Right kidney (tissue), 9 donors: ENCODE measurements at places on chromosomes 1 and 21.
A peak's percentile ranks its signal among the peaks of the same experiment; 100 is the strongest.

GRCh38 chr1:117702654-117703053 lies 96.8 kb downstream of the TENT5C start:
- no peak for DNase-seq

GRCh38 chr1:22691031-22691753 lies 19.4 kb upstream of the EPHB2 start:
- no peak for DNase-seq

DNA sequence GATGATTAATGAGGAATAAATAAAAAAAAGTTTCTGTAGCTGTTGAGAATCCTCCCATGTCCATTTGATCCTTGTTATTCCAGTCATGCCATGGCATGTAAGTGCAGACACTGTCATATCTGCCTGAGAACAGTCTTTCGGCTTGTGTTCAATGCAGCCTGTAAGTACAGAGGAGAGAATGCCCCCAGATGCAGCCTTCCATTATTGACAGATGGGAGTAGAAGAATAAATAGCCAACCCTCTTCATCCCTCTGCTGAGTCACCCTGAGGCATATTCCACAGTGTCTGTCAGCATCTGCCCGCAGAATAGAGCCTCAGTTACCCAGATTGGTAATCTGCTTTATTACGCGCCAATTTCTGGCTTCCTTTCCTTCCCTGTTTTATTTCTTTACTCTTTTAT lies 139.4 kb downstream of the LRRC7 start:
- no peak for DNase-seq

DNA sequence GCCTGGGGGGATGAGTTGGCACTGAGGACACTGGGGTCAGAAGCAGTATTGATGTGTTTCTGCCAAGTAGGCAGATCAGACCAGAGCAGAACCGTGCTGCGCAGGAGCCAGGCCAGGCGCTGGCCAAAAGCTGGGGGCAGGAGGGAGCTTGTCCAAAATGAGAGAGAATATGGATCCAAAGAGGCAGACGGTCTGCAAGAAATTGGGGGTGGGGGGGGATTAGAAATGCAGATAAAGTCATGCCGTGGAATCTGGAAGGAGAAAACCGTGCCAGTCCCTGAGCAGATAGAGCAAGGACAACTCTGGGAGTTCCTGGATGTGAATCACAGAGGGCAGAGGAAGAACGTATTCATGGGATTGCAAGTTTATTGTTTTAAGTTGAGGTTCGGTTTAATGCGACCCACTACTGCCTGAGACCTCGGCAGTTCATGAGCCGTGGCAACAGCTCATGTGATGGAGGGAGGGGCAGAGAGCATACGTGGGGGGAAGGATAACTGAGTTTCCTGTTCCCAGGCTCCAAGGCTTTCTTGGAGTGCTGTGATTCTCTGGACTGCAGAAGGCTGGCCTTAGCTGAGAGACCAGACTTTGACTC lies 224.0 kb downstream of the FGGY start:
- DNase-seq = peak; percentile 51

- no peak for DNase-seq
These were observed 115.7 kb upstream of the HIVEP3 start for GRCh38 chr1:42034426-42034825.

- no peak for DNase-seq
These were observed 72.7 kb downstream of the WDR4 start for GRCh38 chr21:42806509-42807140.

GRCh38 chr1:219798283-219799030 lies 129.9 kb downstream of the SLC30A10 start:
- DNase-seq = no peak

DNA sequence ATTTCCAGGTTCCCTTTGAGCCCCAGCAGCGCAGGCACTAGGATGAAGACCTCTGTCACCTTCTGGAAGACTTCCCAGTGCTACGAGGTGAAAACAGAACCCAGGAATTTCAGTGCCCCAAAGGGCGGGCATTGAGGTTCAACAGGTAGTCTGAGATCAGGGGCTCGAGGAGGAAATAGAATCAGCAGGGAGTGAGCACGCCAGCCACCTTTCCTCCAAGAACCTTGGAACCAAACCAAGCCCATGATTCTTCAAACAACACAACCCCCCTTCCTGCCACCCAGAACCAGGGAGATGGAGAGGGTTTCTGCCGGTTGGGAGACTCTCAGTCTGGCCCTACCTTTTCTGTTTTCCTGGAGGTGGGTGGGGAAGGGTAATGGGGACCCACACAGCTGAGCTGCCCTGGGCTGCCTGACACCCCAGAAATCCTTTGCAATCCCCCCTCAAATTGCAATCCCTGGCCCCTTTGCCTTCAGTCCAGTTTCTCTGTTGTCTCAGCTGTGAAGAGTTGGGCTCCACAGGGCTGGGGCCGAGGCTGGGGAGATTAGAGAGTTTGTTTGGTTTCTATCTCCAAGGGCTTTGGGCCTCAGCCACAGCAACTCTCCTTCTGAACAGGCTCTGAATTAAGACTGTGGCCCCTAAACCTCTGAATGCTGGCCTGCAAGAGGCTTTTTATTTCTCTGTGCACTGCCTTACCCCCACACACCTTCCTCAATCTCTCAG lies 11.9 kb downstream of the SLC41A1 start:
- DNase-seq = no peak

GRCh38 chr1:40817791-40818263 lies 34.2 kb downstream of the KCNQ4 start:
- no peak for DNase-seq

- peak; percentile 98 for DNase-seq
These were observed 561 bp upstream of the COQ8A start for GRCh38 chr1:226939438-226940028.

DNA sequence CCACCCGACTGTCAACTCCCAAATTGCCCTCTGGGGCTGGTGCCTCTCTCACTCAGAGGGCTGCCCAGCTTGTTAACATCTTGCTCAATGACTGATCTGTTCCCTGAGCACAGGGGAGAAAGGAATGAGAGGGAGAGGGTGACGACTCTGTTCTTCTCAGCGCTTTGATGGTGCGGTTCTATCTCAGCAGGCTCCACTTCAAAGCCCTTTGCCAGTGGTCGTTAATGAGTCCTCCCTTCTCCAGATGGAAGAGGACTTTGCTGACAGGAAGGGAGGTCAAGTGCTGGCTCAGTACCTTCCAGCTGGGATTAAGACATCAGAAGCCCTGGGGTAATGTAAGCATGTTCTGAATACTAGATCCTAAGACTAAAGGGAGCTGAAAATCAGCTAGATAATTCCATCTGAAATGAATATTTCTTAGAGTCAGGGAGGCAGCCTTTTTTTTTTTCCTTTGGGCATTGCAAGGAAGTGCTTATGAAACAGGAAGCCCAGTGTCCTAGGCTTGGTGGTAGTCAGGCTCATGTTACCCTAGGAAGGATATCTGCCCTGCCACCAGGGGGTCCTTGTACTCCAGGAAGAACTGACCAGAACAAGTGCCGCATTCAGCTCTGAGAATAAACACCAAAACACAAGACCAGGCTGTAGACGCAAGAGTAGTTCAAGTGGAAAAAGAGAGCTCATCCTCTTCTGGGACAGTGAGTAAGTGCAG lies 4.7 kb downstream of the FMOD start:
- DNase-seq = no peak

DNA sequence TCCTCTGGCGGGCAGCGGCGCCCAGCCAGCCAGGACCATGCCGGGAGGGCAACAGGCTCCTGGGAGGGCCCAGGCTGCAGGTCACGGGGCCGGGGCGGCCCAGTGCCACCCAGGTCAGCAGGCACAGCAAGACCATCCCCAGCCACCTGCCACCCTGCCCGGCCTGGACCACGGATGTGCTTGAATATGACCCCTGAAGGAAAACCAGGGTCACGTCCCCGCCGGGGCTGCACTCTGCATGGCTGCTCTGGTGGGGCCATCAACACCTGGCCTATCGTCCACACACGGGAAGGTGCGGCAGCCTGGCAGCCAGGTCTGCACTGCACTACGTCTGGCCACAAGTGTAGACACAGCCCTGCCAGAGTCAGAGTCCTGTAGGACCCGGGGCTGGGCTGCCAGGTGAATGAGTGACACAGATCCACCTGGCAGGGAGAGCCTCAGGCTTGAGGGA lies 6.9 kb downstream of the WNT9A start:
- no peak for DNase-seq

DNA sequence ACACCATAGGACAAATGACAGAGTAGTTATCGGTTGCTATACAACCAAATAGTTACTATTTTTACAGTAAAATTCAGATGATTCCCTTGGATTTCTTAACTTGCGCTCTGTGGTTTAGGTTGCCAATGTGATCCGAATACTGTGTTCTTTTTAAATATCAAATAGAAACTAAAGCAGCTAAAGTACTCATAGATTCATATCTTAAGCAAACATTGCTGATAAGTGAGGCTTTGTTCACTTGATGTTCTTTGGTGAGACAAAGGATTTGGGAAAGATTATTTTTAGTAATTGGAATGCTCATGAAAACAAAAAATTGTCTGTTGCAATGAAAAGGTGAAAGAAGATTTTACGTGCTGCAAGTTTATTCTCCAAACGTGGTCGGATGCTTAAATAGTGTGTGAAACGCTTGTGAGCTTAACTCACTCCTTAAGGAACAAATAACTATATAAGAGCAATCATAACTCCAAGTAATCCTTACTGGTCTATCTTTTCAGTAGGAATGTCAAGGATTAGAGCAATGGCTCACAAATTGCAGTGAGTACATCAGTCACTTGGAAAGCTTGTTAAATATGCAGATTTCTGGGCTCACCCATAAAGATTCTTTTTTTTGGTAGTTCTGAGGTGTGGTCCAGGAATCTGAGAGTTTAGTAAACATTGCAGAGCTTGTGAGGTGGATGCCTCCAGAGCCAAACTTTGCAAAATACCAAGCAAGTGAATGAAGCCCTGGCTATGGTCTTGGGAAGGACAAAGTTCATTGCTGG lies 31.8 kb upstream of the PDC start:
- no peak for DNase-seq

DNA sequence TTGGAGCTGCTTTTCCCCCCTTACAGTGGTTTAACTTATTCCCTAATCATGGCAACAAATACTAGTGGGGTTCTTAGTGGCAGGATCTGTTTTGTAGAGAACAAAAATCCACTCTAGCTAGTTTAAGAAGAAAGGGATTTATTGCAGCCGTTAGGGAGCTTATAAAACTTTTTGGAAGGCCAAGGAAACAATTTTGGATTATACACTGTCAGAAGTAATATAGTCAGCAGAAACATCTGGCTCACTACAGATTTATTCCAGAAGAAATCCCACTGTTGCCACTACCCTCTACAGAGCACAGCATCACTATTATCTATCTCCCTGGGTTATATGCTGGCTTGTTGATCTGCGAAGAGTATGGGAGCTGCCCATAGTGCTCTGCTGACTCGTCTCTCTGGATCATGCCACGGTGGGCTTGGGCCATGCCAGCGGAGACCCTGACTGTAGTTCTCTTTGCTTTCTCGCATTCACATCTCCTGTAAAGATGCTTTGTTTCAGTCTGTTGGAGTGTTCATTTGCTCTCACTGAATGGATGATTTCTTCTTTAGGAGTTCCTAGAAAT lies 107.5 kb downstream of the ODF2L start:
- no peak for DNase-seq

DNA sequence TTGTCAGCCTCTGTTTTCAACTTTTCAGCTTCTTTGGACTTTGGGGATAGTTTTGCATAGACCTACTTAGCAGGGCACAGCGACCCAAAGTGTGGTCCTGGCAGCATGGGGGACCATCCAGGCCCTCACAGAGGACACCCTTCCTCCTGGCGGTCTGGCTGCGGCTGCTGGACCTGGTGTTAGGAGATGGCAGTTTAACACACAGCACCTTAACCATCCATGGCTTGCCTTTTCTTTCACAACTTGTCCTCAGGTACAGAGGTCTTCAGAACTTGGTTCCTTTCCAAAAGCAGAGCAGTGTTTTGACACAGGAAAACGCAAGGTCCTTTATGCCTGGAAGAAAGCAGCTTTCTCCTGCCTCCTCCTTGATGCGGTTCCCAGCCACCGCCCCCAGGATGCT lies 68.1 kb downstream of the RHOU start:
- DNase-seq = no peak
